ENCODE measurements at places on chromosomes 7 and 10.

- no peak for DNase-seq
Measured at GRCh38 chr7:82726038-82726800, 282.6 kb upstream of the CACNA2D1 start.

DNA sequence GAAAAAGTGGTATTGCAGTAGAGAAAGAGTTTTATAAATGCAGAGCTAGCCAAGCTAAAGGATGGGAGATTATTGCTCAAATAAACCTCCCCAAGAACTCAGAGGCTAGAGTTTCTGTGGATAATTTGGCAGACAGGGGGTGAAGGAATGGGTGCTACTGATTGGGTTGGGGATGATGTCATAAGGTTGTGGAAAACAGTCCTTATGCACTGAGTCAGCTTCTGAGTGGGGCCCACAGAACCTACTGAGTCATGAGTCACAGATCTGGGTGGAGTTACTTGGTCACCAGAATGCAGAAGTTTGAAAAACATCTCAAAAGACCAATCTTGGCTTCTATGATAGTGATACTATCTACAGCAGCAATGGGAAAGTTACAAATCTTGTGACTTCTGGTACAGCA, 1146.7 kb downstream of the TYW1 start:
- no peak for DNase-seq

GRCh38 chr10:91123261-91123660, 97.2 kb upstream of the PCGF5 start:
- DNase-seq = no peak

GRCh38 chr10:34590793-34591192, 224.3 kb downstream of the PARD3 start:
- DNase-seq = no peak

DNA sequence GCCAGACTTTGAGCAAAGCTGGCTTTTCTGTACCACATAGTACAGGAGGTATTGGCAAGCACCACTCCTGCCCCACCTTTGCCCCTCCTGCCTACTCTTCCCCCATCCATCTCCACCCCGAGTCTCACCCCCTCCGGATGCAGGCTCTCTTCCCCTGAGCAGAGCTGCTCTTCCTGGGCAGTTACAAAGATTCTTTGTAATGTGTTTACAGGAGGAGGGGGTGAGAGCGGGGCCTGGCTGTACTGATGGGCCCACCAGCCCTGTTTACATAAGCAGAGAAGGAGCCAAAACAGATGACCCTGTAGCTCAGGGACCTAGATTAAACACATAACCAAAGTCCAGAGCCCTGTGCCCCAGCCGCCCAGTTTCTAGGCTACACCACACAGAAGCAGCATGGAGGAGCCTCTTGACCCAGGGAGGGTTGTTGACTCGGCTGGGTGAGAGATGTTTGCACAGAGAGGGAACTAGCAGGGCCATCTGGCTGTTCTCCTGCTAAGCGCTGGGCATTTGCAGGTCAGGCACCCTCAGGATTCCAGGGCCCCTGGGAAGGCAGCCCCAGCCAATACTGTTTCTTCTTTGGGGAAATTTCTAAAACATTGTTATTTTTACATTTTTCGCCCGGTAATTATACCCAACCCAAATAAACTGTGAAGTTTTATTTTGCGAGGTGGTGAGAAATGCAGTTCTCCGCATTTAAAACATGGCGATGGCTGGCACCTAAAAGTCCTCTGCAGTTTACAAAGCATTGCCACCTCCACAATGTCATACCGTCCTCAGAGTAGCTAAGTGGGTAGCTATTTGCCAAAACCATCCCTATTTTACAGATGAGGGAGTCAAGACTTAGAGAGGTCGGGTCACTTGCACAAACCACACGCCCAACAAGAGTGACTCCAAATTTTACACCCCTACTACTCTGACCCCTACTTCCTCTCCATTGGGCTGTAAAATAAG, 11.4 kb upstream of the ZKSCAN1 start:
- no peak for DNase-seq

- DNase-seq = no peak
Measured at GRCh38 chr7:151704960-151705635, 171.8 kb downstream of the PRKAG2 start.

- no peak for DNase-seq
Measured at GRCh38 chr7:27420702-27421101, 178.1 kb downstream of the EVX1 start.

- no peak for DNase-seq
Measured at GRCh38 chr10:121600611-121601010, 2.4 kb upstream of the FGFR2 start.

DNA sequence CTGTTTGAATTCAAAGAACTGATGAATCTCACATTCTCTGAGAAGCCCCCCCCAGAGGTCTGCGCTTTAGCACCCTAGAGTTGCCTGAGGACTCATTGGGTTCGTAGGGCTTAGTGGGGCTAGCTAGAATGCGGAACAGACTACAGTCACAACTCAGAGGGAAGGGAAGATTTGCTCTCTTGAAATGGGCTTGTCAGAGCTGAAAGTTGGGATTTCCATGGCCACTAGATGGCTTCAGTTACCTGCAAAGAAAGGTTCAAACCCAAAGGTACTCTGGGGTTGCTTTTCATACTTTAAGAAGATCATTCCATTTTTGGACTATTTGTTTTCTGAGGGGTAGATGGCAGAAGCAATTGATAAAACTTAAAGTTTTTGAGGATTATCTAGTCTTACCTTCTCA, 205.0 kb downstream of the BBS9 start:
- DNase-seq = no peak

DNA sequence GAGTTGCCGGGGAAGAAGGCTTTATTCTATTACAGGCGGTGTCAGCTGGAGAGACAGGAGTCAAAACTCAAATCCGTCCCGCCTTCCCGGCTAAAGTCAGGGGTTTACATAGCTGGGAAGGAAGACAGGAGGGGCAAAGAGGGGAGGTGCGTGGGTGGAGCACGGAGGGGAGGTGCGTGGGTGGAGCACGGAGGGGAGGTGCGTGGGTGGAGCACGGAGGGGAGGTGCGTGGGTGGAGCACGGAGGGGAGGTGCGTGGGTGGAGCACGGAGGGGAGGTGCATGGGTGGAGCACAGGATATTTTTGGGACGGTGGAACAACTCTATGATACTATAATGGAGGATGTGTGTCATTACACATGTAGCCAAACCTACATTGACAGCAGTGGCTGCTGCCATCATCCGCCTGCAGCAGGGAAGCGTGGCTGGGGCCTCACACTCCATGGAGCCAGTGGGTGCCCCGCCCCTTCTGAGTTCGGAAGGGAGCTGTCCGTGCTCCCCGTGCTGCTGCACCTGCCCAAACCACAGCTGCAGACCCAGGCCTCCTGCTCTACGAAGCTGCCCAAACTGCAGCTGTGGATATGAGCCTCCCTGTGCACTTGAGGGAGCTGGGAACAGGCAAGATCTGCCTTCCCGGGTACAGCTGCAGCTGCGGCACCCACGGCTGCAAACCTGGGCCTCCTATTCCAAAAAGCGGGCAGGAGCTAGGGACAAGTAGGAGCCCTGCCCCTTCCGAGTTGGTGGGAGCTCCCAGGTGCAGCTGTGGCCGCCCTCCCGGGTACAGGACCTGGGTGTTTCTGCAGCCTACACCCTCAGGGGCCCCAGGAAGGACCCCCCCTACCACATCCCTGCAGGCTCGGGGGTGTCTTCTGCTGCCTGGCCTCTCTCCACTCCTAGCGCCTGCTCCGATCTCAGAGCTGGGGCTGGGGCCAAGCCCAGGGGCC, 119.4 kb downstream of the DYNC2I1 start:
- peak; percentile 62 for DNase-seq

- no peak for DNase-seq
Measured at GRCh38 chr10:126910798-126911197, 5.6 kb downstream of the DOCK1 start.

DNA sequence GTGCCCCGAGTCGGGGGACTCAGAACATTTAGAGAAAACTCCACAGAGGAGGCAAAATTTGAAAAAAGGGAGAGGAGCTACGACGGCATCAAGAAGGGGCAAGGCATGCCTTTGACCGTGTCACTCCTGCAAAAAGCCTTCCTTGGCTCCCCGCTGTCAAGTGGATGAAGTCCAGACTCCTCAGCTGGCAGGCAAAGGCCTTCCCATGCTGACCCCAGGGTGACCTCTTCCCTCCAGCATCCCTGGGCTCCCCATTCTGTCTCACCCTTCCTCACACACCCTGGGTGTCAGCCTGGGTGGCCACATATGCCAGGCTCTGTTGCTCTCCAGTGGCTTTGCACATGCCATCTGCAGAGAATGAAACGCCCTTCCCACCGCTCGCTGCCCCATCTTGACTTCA, 88.4 kb upstream of the ZMIZ1 start:
- no peak for DNase-seq

GRCh38 chr10:101063050-101063525, 1.3 kb downstream of the KAZALD1 start:
- DNase-seq = no peak

DNA sequence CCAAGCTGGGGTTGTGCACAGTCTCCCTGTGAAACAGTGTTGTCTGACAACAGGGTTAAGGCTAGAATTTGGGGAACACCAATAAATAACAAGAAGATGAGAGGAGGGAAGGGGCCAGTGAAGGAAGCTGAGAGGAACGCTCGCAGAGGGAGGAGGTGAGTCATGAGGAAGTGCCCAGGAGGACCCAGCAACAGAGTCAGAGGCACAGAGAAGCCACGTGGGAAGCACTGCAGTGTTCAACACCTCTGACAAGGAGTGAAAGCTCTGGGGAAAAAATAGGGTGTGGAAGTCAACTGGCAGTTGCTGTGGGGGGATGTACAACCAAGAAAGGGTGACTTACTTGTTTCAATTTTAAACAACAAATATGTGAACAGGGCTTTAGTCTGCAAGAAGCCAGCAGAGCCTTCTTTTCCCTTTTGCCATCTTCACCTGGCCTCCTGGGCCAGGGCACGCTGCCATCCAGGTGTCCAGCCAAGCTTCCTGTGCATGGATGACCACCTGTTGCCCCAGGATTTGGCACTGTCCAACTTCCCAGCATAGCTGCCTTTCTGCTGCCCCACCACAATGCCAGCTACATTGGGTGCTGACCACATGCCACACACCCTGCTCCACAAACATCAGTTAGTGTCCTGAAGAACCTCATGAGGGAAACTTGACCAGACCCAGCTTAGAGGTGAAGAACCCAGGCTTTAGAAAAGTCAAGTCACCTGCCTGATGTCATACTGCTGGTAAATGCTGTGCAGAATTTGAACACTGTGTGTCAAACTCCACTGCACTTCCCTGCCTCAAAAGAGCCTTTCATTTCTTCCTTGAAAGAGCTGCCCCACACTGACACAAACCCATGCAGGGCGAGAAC, 69.6 kb downstream of the ATXN7L1 start:
- DNase-seq = peak; percentile 84

GRCh38 chr7:67619175-67619574, 622.5 kb downstream of the TYW1 start:
- DNase-seq = no peak

GRCh38 chr7:49037346-49038210, 113.2 kb downstream of the CDC14C start:
- DNase-seq = no peak

DNA sequence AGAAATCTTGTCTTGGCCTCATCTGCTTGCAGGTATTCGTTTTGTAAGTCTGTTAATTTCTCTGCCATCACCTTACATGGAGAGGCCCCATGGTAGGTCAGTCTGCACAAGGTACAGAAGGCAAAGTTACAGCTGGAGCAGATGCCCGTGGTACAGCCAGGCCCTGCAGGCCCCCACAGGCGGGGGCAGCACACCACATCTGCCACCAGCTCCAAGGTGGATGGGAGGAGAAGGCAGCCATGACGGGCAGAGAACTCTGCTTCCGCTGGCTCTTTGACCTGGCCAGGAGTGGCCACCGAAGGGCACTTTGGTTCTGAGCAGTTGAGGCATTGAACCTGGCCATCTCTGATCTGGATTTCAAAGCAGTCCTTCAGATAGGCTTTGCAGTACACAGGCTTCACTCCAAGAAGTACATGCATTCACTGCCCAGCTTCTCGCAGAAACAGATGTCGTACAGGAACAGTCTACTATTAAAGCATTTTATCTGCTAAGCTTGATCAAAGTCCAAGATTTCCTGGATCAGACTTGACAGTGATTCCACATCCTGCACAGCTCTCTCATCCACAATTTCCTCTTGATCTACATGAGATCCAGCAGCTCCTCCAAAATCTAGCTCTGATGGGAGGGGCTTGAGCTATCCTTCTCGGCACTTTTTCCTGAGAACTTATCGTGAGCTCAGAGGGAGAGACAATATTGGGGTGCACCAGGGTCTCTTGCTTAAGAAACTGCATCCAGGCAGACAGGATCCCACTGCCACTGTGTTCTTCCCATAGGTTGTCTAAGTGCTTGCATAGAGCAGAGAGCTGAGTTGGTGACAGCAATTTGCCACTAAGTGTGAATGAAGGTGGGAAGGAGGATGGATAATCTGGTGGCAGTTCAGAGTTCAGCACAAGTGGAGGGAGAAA, 120.7 kb downstream of the TRRAP start:
- no peak for DNase-seq

DNA sequence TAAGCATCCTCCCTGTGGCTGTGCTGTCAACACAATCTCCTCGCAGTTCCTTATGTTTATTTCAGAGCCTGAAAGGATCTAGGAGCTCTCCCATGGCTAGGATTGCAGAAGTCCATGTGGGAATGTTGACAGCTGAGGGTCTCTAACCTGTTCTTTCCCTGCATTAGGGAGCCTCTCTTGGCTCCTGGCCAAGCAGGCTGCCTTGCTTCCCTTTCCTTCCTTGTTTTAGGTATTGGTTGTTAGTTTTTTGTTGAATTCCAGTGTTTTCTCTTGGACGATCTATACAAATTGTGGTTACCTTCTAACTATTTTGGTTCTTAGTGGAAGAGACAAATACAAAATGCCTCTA, 171.8 kb downstream of the MLLT10 start:
- DNase-seq = no peak

DNA sequence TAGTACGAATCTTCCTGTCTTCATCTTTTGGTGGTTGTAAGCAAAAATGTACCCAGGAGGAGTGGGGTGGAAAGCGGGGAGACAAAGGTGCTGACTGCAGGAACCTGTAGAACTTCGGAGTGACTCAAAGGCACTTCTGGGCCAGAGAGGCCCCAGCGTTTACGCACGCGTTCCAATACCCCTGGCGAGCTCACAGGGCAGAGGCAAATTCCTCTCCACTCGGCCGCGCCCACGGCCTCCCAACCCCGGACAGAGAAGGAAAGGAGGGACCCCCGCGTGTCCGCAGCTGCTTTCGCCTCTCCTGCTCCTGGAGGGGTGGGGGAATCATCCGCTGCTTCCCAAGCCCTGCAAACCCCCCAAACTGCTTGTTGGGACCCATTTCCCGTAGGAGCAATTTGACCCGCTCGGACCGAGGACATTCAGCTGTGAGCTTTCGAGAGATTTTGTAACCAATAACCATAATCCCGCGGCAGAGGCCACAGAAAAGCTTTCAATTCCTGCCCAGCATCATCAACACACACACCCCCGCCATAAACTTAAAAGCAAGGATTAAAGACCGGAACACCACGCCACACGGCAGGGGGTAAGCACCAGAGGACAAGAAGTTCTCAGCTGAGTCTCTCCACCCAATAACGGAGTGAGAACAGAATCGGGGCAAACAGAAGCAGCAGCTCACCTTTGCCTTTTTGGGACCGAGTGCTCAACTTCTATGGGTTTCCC, 2.3 kb downstream of the IGF2BP3 start:
- DNase-seq = no peak

- DNase-seq = no peak
Measured at GRCh38 chr10:35561715-35562114, 43.4 kb upstream of the GJD4 start.

GRCh38 chr10:100780324-100780723, 34.9 kb downstream of the PAX2 start:
- DNase-seq = no peak

GRCh38 chr10:131123496-131123895, 188.0 kb downstream of the TCERG1L start:
- DNase-seq = no peak

- no peak for DNase-seq
Measured at GRCh38 chr7:54841772-54842697, 83.0 kb upstream of the SEC61G start.

- DNase-seq = no peak
Measured at GRCh38 chr10:30092151-30092790, 32.9 kb upstream of the JCAD start.
